ENCODE measurements at places on chromosomes 3 and 15.

- no peak for DNase-seq
Observed at GRCh38 chr3:25463836-25464418, 35.9 kb downstream of the RARB start.

GRCh38 chr15:90184786-90185704 lies 16.1 kb upstream of the SEMA4B start:
- DNase-seq, result peak; percentile 51

DNA sequence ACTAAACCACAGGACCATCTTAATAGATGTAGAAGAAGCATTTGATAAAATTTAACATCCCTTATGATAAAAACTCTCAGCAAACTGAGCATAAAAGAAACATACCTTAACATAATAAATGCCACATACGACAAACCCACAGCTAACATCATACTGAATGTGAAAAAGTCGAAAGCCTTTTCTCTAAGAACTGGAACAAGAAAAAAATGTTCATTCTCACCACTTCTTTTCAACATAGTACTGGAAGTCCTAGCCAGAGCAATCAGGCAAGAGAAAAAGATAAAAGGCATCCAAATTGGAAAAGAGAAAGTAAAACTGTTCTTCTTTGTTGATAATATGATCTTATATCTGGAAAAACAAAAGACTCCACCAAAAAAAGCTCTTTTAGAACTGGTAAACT lies 134.2 kb downstream of the RPL22L1 start:
- DNase-seq, result no peak

- no peak for DNase-seq
Observed at GRCh38 chr3:60291115-60291514, 960.1 kb downstream of the FHIT start.

GRCh38 chr3:61562042-61562720 lies 810 bp downstream of the PTPRG start:
- no peak for DNase-seq

- no peak for DNase-seq
Observed at GRCh38 chr15:70643106-70643782, 120.1 kb downstream of the UACA start.

GRCh38 chr3:118525077-118525476 lies 509.6 kb downstream of the IGSF11 start:
- DNase-seq, result no peak

DNA sequence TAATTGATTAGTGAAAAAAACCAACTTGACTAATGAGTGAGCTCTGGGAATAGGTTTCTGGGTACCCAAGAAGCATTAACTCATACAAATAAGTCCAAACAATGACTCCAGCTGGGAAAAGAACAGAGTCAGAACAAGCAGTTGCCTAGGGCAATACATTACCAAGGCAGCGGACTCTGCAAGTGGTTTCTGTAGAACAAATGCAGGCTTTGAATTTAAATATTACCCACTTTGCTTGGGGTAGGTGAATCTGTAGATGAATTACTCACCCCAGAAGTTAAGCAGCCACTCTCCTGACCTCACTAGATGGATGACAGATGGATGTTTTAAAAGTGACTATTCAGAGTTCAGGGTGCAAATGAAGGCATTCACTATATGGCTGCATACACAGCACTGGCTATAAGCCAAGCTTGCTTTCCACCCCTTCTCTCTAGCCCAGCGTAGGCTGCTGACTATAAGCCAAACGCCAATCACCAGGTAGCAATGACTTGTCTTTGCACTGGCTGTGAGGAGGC lies 73.1 kb upstream of the BHLHE40 start:
- peak; percentile 37 for DNase-seq

- DNase-seq, result peak; percentile 9
Observed at GRCh38 chr15:88834211-88834812, 31.1 kb downstream of the ACAN start.

DNA sequence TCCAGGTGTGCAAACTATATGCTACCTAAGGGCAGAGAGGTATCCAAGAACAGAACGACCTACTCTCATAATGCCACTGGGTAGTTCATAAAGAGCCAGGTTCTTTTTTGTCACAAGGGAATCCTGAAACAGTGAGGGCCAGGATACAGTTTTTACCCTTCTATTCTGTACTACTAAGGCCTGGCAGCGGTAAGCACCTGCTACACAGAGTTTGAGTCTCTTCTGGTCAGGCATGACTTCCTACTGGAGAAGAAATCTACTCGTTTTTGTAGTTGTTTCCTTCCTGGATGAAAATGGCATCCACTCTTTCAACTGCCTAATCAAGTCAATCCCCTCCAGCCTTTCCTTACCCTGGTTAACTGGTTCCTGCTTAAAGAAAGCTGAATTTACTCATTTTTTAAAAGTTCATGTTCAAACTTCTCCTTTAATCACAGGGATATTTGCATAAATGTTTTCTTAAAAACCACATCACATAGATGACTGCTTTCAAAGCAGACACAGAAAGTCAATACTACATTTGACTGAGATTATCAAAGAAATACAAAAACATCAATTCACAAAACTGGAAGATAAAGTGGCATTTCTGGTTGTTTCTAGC lies 40.0 kb downstream of the MAP4 start:
- no peak for DNase-seq

GRCh38 chr15:80727196-80727595 lies 32.1 kb downstream of the ABHD17C start:
- DNase-seq, result no peak

GRCh38 chr3:45166321-45166879 lies 20.2 kb upstream of the CDCP1 start:
- DNase-seq, result no peak

DNA sequence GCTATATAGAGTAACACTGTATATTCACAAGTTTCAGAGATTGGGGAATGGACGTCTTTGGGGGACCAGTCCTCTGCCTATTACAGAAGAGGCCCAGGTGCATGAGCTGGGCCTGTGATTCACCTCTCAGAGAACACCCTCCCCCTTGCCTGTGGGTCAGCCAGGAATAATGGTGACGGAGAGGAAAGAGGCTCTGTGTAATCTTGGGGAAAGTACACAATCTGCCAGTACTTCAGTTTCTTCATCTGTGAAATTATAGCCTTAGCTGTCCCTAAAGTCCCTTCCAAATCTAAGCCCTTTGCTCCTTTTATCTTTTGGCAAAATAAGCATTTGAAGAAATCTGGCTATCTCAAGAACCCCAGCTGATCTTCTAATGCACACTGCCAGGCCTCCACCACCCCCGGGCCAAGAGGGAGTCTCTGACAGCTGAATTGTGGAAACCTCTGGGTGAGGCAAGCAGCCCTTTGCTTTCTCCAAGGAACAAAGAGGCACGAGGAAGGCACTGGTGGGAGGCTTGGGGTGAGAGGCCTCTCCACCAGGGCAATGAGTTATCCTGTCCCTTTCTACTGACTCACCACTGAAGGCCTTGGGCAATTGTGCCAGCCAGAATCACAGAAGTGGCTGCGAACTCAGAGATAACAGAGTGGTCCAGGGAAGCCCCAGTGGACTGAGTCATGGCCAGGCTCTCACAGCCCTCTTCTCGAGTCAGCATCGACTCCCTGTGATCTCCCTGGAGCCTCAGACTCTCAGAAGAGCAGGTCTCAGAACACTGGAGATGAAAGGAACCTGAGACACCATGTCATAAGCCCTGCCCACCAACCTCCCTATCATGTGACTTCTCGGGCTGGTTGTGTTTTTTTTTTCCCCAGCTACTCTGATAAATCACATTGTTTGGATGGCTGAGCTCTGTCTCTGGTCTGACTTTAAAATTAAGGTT lies 31.8 kb downstream of the CCNL1 start:
- DNase-seq, result peak; percentile 73

DNA sequence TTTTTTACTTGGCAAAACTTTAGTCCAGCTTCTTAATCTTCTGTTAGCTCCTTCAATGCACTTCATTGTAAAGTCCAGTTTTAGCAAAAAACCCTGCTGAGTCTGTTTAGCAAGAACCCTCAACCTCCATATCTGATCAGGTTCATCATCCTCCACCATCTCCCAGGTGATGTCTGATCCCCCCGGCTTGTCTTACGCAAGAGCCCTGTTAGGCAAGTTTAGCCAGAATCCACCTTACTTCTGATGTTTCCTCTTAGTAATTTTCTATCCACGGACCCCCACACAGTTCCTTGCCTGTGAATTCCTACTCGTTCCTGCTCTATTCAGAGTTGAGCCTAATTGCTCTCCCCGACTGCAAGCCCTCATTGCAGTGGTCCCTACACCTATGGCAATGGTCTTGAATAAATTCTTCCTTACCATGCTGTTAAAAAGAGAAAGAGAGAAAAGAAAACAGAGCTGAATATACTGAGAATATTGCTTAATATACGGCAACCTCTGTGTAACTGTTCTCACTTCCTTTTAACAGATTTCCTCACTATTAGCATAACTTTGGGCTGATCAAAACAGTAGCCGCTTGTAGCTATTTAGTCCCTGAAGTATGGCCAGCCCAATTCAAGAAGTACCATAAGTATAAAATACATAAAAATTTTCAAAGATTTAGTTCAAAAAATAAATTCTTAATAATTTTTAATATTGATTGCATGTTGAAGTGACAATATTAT lies 78.7 kb upstream of the MME start:
- DNase-seq, result no peak

- no peak for DNase-seq
Observed at GRCh38 chr15:58252586-58253323, 114.6 kb downstream of the AQP9 start.

All from stimulated activated CD4-positive, alpha-beta T cell treated with anti-CD3 and anti-CD28 coated beads, Interleukin-4, amount 100 ng/mL, for 24 hours (primary cell).